ENCODE measurements at places on chromosomes 3 and 15.

DNA sequence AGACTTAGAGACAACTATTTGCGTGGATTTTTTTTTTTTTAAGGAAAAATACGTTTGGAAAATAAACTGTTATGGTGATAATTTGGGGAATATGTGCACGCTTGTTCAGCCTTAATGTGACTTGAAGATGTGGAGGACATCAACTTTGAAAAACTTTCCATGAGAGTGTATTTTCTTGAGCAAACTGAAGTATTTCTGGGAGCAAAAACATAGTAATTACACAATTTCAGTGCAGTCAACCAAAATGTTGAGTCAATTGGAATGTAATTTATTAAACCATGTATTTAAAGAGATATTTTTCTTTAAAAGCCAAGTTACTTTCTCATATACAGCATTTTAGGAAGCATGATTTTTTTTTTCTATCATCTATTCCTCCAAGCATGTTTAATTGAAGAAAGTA, 80.3 kb upstream of the FLNB start:
- no peak for DNase-seq

DNA sequence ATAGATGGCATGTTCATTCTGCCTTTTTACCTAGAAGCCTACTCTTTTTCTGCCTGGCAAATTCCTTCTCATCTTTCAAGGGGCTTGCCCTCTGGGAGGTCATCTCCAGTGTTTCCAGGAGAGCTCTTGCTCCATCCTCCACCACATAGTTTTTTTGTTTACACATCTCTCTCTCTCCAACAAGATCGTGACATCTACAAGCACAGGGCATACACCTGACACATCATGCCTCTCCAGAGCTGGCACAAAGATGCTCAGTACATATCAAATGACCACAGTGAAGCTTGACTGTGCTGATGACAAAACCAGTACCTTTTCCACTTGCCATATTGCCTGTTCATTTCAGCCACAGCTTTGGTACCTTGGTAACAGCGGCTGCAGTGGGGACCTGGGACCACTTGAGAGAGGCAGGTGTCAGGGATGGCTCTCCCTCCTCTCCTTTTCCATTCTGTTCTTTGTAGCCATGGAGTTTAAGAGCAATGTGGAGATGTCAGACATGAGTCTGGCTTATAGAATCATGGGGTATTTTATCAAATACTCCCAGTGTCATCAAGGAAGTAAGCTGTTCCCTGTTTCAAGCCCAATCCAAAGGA, 15.4 kb downstream of the ALPK3 start:
- DNase-seq, result no peak

GRCh38 chr3:169663951-169664820, 674 bp upstream of the MECOM start:
- no peak for DNase-seq

GRCh38 chr3:30544812-30545211, 61.6 kb upstream of the TGFBR2 start:
- DNase-seq, result no peak

GRCh38 chr3:142660383-142660782, 63.5 kb upstream of the TRPC1 start:
- DNase-seq, result no peak

- no peak for DNase-seq
These were observed 44.4 kb downstream of the COL6A5 start for GRCh38 chr3:130389743-130390478.

DNA sequence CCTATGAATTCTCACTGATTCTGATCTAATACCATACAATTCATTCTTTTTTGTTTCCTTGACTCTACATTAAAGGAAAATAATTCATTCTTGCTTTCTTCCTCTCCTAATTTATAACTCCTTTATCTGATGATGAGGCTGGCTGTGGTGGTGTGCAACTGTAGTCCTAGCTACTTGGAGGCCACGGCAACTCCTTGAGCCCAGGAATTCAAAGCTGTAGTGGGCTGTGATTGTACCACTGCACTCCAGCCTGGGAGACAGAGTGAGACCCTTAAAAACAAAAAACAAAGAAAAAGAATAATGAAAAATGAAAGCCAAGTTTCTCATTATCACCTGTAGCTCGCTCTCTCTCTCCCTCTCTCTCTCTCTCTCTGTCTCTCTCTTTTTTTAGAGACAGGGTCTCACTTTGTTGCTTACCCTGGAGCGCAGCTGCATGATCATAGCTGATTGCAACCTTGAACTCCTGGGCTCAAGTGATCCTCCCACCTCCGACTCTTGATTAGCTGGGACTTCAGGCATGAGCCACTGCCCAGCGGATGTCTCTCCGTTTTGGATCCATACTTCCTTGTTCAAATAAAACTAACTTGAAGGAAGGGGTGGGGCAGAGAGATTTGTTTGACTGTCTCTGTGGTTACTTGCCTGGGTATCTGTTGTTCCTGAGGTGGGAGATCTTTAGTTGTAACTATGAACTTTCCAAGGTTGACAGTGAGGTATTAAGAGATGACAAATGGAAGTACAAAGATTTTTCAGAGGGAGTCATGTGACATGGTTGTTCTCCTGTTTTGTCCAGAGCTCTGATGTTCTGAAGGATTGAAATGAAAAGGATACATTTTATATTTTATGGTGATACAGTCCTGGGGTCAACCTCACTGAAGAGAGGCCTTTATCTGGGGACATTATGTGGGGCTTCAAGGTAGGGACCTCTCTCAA, 46.9 kb downstream of the STARD9 start:
- no peak for DNase-seq

Measured in OCI-LY7 (cell line).